Activated CD8-positive, alpha-beta T cell treated with anti-CD3 and anti-CD28 coated beads for 36 hours (primary cell): ENCODE measurements at places on chromosomes 13 and 19.

- DNase-seq = no peak
Observed at GRCh38 chr19:33260628-33261418, 35.2 kb upstream of the SLC7A10 start.

DNA sequence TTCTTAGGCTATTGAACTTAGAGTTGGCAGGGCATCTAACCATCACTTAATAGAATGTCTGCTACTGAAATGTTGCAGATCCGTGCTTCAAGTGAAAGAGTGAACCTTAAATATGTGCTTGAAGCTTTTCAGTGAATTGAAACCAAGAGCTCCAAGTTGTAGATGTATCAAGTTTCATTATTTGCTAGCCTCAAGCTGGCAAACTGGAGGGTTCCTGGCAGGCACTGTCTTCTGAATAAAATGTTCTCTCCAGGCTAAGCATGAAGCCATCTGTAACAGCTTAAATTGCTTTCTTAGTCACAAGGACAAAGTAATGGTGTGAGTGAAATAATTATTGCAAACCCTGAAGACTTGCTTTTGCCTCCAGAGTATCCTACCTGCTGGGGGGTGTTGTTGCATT is 415.0 kb upstream of the SPRY2 start:
- no peak for DNase-seq

DNA sequence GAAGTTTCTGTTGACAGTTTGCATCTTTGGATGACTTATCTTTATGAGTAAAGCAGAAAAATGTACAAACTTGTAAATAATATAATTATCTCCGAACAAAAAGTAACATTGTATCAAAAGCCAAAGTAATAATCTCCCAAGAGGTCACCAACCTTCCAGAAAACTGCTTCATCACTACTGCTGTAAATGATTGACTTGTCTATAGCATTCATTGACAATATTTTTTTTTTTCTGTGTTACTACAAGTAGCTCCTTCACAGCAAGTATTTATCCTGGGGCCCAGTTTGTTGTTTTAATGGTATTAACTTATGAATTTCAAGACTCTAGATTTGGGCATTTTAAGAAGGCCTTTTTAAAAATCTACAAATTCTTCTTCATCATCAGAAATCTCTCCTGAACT is 242.4 kb downstream of the KLF12 start:
- DNase-seq = no peak

- DNase-seq = no peak
Observed at GRCh38 chr19:16074488-16075365, 1.6 kb upstream of the TPM4 start.

DNA sequence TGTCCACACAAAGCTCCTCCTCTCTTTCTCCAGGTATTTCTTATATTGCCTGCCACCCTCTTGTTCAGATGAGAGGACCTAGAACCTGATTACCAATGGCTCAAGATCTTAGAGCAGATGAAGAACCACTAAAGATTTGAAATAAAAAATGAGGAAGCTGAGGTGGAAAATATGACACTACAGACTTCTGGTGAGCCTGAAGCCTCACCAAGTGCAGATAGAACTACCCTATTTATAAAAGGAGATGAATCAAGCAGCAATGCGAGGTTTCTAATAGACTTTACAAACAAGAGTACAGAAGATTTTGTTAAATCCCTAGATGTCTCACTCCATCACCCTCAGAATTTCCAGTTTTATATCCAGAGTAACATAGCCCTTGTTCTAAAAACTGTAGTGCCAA is 345.8 kb downstream of the TBC1D4 start:
- no peak for DNase-seq

GRCh38 chr19:58479303-58479702 is 3.2 kb downstream of the ZNF446 start:
- DNase-seq = no peak
